Upper lobe of right lung (tissue), 1 donor: ENCODE measurements at places on chromosomes 1 and 21. TPM values are rescaled to one million over a fixed set of nuclear protein-coding genes. Genes with fewer than 3 reads are reported as not detected.
A peak's percentile ranks its signal among the peaks of the same experiment; 100 is the strongest.

IGSF5 gene
- total RNA-seq, result not detected

UTS2 gene
- total RNA-seq, result not detected

DNA sequence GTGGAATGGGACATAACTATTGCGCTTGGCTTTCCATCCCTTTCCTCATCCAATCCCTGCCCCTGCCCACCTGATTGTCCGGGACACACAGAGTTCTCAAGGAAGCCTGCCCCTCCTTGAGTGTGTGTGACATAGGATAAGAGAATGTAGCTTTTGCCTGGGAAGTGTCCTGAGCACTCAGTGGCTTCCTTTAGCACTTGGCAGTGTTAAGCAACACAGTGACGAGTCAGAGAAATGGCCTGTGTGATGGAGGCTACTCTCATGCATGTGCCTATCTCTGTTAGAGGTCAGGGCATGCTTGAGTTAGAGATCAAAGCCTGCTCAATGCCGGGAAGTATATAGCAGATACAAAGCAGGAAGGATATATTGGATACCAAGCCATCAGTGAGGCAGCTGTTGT is 289.5 kb downstream of the SIPA1L2 start:
- DNase-seq, result no peak
- no peak overlapping the region for H3K27ac ChIP-seq
- no peaks in the 10 kb centered on the region for H3K36me3 ChIP-seq

DNA sequence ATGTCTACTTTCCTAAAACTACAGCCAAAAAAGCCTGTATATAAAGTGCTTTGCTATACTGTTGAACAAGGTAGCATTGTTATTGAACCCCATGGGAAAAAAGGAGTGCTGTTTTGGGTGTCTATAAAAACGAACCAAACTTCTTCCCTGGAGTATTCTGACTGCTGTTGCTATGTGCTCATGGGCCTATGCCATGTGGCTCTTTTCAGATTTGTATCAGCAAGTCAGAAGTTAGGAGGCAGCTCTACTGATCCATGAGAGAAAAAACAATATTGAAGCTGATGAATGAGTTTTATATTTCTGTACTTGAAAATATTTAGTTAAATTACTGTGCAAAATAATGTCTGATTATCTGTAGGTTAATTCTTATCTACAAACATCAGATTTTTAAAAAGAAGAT is 66.5 kb downstream of the ADGRL2 start:
- H3K36me3 ChIP-seq, result no peaks in the 10 kb centered on the region
- H3K27me3 ChIP-seq, result no peaks in the 10 kb centered on the region
- H3K4me3 ChIP-seq, result no peak overlapping the region
- DNase-seq, result no peak
- H3K4me1 ChIP-seq, result peaks cover 7% of the 10 kb centered on the region

DNA sequence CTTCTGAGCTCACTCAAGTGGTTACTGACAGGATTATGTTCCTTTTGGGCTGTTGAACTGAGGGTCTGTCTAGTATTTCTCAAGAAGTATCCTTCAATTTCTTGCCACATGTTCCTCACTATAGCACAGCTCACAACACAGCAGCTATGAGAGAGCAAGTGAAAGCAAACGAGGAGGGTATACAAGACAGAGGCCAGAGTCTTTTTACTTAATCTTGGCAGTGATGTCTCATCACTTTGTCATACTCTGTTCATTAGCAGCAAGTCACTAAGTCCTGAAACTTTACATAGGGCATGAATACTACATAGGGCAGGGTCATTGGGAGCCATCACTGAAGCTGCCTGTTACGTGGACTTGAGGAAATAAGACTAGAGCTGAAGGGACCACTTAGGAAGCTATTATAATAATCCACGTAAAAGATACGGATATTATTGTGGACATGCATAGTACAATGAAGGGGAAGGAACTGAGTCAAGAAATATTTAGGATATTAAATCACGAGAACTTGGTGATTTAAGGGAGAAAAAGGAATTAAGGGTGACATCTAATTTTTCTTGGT is 63.7 kb downstream of the SLC30A7 start:
- no peaks in the 10 kb centered on the region for H3K4me1 ChIP-seq
- H3K36me3 ChIP-seq, result no peaks in the 10 kb centered on the region
- no peak for DNase-seq
- no peak overlapping the region for H3K4me3 ChIP-seq
- no peaks in the 10 kb centered on the region for H3K27me3 ChIP-seq

GRCh38 chr21:33522953-33523349 is 19.0 kb downstream of the GART start:
- no peaks in the 10 kb centered on the region for H3K27me3 ChIP-seq
- H3K27ac ChIP-seq, result no peak overlapping the region
- no peaks in the 10 kb centered on the region for H3K4me1 ChIP-seq
- peaks cover 66% of the 10 kb centered on the region for H3K36me3 ChIP-seq

- peaks cover 29% of the 10 kb centered on the region for H3K4me1 ChIP-seq
- H3K36me3 ChIP-seq, result no peaks in the 10 kb centered on the region
- H3K27me3 ChIP-seq, result no peaks in the 10 kb centered on the region
- no peak overlapping the region for H3K4me3 ChIP-seq
- peak overlapping the region; percentile 58 for H3K27ac ChIP-seq
Observed at GRCh38 chr1:203380420-203381150, 29.7 kb upstream of the FMOD start.

- peaks cover 10% of the 10 kb centered on the region for H3K27me3 ChIP-seq
- DNase-seq, result peak; percentile 85
- H3K4me1 ChIP-seq, result peaks cover 9% of the 10 kb centered on the region
Observed at GRCh38 chr1:20212685-20213331, 26.5 kb upstream of the PLA2G2C start.

DNA sequence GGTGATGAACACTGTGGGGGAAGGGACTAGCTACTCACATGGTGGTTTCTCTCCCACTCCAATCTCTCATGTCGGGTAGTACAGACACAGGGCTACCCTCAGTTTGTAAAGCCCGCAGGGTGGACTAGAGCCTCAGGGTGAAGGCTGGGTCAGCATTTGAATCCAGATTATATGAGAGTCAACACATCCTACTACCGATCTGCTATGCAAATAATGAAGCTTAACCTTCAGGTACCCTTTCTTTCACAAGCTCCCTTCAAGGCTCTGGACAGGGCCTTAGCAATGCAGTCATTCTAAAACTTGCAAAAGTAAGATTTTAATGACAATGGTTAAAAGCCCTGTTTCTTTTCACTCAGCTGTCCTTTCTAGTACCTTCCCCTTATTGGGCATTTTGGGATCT is 5.5 kb upstream of the ZBED6 start:
- H3K4me1 ChIP-seq, result peaks cover 2% of the 10 kb centered on the region
- no peak overlapping the region for H3K27ac ChIP-seq
- H3K4me3 ChIP-seq, result no peak overlapping the region
- no peaks in the 10 kb centered on the region for H3K36me3 ChIP-seq
- no peak for DNase-seq

DNA sequence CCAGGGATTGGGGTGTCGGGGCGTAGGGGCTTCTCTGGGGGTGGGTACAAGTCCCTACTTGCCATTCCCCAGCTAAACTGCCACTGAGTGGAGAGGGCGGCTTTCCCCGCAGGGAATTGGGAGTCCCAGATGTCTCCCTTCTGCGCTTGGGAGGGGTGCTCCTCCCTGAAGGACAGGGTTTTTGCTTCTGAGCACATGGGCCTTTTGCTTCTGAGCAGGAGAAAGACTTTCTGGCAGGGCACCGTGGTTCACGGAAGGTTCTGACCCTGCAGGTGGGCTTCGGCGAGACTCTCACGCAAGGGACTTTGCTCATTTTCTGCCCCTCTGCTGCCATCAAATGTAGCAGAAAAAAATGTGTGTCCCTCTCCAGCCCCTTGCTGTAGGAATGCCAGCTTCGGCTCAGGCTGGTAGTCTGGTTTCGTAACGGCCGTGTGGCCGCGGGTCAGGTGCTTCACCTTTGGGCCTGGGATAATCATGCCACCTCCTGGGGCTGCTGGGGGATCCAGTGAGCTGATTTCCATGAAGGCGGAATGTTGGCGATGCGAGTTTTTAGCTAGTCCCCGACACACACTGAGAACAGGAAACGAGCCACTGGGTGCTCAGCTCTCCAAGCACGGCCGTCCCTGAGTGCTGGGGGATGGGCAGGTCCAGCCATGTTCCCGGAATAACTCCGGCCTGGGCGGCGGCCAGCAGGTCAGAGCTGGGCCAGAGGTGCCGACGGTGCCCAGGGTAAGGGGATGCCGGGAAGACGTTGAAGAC is 364.0 kb downstream of the CAMTA1 start:
- H3K27me3 ChIP-seq, result no peaks in the 10 kb centered on the region
- H3K27ac ChIP-seq, result no peak overlapping the region
- DNase-seq, result peak; percentile 87

DNA sequence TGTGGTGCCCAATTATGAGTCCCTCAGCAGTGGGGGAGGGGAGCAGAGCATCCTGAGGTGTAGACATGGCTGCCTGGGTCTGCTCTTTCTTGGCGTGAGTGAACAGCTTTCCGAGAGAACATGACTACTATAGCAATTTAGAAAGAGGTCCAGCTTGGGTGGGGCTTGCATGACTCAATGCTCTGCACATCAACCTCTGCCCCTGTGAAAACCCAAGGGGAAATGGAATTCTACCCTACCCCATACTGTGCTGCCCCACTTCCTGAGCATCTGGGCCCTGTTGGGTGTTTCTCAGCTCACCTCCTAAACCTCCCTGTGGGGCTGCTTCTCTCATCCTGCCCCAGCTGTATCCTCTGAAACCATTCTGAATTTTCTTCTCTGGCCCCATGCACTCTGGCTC is 8.2 kb upstream of the AZIN2 start:
- no peak for DNase-seq
- H3K27me3 ChIP-seq, result no peaks in the 10 kb centered on the region
- H3K4me1 ChIP-seq, result no peaks in the 10 kb centered on the region
- no peak overlapping the region for H3K27ac ChIP-seq
- H3K36me3 ChIP-seq, result no peaks in the 10 kb centered on the region

GRCh38 chr1:67463298-67463955 is 33.2 kb upstream of the SERBP1 start:
- no peaks in the 10 kb centered on the region for H3K27me3 ChIP-seq
- DNase-seq, result no peak
- no peak overlapping the region for H3K4me3 ChIP-seq
- no peaks in the 10 kb centered on the region for H3K4me1 ChIP-seq
- H3K36me3 ChIP-seq, result no peaks in the 10 kb centered on the region
